Stimulated activated CD8-positive, alpha-beta memory T cell treated with anti-CD3 and anti-CD28 coated beads, Interleukin-7, amount 100 ng/mL, for 24 hours (primary cell): ENCODE measurements at places on chromosomes 2 and 18.

DNA sequence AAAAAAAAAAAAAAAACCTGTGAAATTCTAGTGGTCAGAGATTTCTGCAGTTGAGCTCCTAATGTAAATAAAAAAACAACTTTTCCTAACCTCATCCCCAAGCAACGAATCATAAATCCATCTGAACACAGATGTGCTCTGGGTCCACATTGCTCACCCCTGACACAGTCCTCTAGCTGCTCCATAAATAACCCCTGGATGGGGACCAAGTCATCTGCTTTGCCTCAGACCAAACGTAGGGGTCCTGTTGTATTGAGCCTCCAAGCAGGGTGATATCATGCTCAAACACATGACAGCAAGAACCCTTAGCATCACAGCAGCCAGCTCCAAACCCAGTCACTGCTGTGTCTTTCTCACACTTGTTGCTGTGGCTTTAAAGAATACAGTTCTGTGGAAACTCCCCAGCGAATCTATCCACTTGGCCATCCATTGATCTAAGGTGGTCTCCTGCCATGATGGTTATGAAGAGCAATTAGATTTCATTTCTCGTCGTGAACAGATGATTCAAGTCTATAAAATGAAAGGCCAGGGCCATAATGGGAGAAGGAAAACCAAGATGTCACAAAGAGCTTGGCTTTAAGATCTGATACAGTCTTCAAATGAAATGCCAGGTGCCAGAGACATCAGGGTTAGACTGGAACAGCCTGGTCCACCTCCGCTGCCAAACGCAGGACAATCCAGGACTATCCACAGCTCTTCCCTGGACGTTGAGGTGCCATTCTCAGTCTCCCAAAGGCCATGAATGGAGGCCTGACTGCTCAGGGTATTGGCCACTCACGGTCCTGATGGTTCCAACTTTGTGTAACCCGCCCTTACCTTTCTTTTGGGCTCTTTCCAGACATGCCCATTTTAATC is 39.0 kb downstream of the TBC1D8 start:
- no peak for DNase-seq

DNA sequence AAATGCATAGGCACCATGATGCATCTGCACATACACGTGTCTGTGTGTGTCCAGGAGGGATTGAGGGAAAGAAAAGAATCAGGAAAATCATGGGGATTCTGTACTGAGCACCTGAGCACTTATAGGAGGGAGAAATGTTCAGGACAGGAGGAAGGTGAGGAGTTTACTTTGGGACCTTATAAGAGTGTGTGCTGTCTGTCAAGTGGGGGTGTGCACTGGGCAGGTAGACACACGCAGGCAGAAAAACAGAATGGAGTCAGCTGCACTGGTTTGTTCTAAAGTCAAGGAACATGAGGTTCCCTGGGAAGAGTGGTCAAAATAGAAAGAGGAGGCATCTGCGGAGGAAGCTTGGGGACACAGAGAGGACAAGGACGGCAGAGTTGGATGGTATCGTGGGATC is 92.2 kb upstream of the KCTD1 start:
- DNase-seq = no peak

GRCh38 chr2:216560838-216561270 is 62.2 kb downstream of the RPL37A start:
- no peak for DNase-seq

DNA sequence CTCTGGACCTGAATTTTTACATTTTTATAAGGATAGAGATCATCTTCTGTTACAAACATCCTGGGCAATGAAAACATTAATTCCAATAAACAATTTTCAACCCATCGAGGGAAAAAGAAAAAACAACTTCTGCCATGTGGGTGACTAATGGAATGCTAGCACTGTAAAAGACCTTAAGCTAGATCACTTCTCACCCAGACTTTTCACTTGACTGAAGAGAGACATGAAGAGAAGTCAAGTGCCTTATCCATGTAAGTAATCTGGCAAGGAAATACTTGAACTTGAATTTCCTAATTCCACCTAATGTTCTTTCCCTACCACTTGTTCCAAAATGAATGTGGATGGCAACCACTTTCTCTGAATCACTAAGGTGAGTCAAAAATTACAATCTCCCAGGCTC is 98.3 kb upstream of the ACVR1C start:
- DNase-seq = no peak

DNA sequence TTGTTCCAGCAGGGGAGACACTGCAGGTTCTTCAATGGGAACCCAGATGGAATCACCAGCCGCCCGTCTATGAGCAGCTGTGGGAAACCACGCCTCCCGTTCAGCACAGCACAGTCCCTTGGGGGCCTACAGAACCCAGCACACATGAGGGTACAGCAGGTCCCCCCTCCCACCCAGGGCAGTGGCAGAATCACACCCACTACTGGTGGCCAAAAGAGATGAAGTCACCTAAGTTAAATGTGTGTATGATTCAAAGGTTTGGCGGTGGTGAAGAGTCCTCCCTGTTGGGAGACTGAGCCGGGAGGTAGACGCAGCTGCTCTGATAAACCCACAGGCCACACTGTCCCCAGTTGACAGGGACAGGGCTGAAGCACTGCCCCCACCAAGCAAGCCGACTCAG is 44.3 kb downstream of the L3MBTL4 start:
- DNase-seq = no peak

- no peak for DNase-seq
Measured at GRCh38 chr2:223779877-223780276, 57.5 kb downstream of the AP1S3 start.

DNA sequence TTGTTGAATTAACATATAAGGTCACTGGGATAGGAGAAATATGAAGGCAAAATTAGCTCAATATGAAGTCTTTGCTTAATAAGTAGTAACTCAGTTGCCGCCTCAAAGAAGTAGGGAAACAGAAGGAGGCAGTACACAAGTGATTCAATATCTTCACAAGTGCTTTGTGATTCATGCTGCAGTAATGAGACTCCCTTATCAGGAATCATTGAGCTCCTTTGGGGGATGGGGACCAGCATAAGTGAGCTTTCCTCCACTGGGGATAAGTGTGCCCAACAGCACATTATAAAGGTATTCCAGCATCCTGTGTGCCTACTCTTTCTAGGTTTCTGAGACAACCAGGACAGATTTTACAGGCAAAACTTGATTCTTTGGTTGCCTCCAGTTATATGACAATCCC is 323.4 kb upstream of the UBE2E3 start:
- DNase-seq = no peak

- no peak for DNase-seq
Measured at GRCh38 chr2:201973305-201973928, 60.2 kb upstream of the FZD7 start.

GRCh38 chr18:76505614-76506013 is 10.6 kb upstream of the ZNF516 start:
- DNase-seq = no peak

- DNase-seq = no peak
Measured at GRCh38 chr18:34632321-34632720, 77.8 kb upstream of the DTNA start.

DNA sequence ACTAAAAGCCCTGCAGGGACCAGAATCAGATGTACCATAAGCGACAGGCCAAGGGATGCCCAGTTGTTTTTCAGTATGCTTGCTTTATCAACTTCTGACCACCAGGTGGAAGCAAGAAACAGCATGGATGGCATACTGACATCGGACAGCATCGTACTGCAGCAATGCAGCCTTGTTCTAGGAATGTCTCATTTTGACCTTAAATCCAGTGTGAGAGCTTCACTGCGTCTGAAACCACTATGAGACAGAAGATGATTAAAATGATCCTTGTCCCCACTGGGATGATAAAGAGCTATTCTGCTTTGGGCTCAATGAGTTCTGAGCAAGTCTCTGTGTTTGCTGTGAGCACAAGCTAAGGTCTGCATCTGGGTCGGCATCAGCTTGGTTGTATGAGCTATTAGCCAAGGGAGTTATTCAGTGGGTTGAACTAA is 54.3 kb downstream of the CDK15 start:
- DNase-seq = no peak

DNA sequence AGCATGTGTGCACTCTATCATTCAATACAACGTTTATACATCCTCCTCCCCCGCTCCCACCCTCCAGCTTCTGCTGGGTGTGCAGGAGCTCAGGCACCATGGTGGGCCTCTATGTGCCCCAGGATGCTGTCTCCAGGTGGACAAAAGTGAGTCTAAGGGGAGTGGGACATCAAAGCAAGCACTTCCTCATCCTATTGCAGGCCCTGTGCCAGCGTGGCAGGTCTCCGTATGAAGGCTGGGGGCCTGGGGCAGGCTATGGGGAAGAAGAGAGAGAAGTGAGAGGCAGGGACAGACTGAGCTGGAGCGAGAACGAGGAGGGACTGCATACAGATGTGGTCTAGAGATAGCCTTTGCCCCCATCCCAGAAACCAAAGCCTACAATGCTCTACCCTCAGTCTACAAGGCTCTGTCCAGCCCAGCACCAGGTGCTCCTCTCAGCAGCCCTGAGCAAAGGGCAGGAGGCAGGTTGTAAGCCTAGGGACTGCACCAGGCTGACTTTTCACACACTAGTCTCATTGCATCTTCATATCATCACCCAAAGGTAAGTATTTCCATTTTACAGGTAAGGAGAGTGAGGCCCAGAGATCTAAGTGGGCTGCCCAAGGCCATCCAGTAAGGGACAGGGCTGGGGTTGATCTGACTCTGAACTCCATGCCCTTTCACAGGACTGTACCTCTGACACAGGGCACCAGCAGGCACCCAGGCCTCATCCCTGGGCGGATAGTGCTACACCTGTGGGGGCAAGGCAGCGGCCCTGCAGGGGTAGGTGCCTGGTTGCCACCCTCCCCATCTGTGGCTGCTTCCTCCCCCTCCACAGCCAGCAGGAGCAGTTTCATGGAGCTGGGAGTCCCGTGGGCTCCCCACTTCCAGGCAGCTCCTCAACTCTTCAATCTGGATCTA is 14.0 kb upstream of the ARID5A start:
- no peak for DNase-seq

DNA sequence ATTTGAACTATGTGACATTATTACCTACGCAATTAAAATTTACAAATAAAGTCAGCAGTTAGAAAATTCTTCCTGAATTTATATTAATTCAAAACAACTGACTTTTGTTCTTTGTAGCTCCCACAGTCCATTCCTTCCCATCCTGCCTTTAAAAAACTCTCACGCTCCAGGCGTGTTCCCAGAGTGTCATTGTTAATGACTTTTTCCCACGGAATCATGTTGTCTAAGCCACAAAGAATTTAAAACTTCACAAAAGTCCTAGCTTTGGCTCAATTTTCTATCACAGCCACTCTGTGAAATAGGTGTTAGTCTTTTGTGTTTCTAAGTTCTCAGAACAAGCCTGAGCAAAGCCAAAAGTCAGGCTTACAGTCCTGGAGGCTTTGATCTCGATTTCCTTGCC is 26.5 kb downstream of the SLC1A4 start:
- no peak for DNase-seq

DNA sequence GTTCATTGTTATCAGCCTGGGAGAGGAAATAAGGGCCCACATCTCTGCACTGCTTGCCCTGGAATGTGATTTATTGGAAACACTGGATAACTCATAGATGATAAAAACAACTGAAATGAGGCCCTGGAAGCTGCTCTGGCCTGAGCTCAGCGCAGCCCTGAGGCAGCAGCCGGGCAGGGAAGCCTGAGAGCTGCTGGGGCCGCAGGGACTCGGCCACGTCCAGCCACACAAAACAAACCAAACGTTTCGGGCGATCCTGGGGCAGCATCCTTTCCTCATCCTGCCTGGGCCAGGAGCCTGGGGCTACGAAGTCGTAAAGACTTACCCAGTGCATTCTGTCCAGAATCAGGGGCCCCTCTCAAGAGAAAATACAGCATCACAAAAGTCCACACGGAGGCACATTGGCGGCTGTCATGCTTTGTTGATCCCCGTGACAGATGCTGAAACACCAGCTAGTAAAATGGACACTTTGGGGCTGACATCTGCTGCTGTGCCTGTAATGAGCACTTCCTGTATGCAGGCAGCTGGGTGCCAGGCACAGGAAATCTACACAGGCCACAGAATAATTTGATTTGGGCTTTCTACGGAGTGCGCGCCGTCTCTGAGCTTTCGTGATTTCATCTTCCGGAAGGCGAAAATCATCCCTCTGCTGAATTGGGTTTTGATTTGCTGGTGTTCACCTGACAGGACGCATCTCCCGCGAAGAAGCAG is 250.6 kb downstream of the EIPR1 start:
- DNase-seq = no peak

DNA sequence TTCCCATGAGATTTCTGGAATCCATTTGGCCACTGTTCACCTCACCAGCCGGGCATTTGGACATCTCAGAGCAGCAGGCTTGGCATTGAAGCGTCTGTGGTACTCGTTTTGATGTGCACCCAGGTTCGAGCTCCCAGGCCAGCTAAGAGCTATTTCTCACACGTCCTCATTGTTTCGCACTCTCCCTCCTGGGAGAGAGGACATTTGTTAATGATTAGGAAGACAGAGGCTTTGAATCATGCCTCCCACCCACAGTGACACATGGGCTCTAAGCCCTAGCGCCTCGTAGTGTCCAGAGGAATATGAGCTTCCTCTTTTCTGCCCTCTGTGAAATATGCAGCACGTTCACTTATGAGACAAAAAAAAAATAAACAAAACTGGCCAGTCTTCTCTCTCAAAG is 361.8 kb downstream of the RND3 start:
- no peak for DNase-seq

DNA sequence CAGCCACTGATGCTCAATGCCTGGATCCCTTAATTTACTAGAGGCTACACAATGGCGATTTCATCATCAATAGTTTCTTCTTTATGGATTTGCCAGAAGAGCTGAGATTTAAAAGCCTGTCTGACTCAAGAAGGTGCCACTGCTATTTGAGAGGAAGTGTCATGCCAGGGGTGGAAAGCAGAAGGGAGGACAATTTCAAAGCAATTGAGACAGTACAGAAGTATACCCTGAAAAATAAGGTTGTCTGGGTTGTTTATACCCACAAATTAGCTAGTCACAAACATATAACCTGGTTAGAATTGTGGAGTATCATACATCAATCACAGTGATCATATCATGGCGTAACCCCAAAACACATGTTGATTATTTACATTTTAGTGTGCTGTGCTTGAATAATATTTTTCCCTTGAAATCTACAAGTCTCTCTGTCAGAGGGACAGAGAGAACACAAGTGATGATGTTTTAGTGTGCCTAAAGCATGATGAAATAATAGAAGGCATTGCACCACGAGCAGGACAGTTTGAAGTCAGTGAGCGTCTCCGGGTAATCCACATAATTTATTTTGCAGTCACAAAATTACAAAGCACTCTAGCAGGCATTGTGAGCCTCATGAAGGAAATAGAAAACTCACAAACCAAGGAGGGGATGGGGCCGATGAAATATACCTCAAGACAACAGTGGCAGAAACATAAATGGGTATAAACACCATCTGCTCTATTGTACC is 312.2 kb upstream of the SPRED2 start:
- no peak for DNase-seq

- DNase-seq = no peak
Measured at GRCh38 chr2:198698230-198698629, 759.5 kb downstream of the SATB2 start.

- DNase-seq = no peak
Measured at GRCh38 chr18:71878226-71878625, 665.9 kb downstream of the CBLN2 start.

- DNase-seq = no peak
Measured at GRCh38 chr2:241198381-241199279, 10.2 kb downstream of the ANO7 start.
